ENCODE measurements at places on chromosomes 7 and 10.
A peak's percentile ranks its signal among the peaks of the same experiment; 100 is the strongest.

DNA sequence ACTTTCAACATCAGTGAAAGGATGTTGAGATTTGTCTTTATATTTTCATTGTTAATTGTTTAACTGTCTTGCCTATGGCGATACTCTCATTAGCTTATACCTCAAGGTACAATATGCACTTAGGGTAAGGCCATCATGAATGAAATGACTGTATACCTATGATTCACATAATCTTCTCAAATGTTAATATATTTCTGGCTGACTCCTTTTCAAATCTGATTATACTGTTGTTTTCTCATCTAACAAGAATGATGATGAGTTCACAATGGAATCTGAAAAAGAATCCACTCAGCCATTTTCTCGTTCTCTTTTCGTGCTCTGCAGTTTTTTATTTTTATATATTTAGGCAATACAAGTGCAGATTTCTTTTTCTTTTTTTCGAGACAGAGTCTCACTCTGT lies 159.1 kb downstream of the ARHGAP12 start:
- peak; percentile 77 for DNase-seq

DNA sequence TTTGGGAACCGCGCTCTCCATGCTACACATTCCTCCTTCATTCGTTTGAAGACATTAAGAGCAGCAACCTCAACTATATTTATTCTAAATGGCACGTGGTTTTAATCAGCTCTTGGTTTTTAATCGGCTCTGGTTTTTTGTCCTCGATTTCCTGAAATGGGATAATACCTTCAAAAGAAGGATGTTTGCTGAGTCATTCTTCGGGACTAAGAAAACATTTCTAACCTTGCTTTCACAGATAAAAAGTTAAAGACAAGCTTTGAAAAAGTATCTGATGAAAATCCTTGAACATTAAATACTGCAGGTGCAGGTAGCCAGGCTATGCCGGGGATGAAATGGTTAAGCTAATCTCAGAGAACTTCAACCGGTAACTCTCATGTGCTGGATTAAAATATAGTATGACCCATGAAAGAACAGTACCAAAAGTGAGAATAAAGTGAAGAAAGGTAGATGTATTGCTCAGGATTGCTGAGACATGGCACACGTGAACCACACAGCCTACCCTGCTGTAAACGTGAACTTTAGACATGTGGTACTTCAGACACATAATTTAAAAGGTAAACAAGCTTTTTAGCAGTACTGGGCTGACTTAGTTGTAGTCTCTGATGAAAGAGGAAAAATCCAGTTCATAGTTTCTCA lies 89.1 kb downstream of the PTPRN2 start:
- DNase-seq: no peak

DNA sequence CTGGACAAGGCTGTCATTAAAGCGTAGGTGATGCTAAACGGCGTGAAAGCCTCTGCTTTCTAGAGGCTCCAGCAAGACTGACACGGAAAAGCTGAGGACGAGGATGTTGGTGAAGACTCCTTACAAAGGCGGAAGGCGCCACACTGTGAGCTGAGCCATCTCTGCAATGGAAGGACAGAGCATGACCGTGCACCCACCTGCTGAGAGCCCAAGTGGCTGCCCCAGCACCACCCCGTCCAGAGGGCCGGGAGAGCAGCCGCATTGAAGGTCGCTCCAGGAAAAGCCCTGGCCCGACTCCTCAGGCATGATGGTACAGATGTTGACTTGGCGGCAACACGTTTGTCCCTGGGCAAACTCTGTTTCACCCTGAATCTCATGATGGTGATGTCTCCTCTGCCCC lies 492.7 kb downstream of the DNAJB6 start:
- DNase-seq: no peak

GRCh38 chr10:86942441-86943315 lies 14.7 kb downstream of the MMRN2 start:
- no peak for DNase-seq

- DNase-seq: no peak
These were observed 94.4 kb downstream of the STRA8 start for GRCh38 chr7:135328053-135328452.

- no peak for DNase-seq
These were observed 210.3 kb downstream of the CAMK1D start for GRCh38 chr10:12559578-12560178.

DNA sequence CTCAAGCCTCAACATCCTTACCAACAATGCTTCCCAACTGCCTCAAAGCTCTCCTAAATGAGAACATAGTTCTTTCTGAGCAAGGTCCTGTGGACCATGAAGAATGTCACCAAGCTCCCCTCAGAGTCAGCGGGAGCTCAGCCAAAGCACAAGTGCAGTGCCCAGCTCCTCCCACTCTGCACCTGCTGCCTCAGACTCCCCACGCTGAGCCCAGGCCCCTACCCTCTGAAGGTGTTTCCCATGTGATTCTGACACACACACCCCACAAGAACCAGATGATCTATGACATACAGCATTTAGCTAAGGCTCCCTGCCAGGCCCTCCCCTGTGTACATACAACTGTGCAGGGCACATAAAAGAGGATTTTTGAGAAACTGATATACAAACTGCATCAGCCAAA lies 19.2 kb downstream of the ERCC6 start:
- DNase-seq: no peak

GRCh38 chr7:128215281-128215680 lies 25.8 kb upstream of the LEP start:
- peak; percentile 79 for DNase-seq

GRCh38 chr10:104052431-104052830 lies 33.2 kb downstream of the COL17A1 start:
- DNase-seq: peak; percentile 56

- DNase-seq: no peak
These were observed 40.6 kb downstream of the SYPL1 start for GRCh38 chr7:106071356-106071998.

DNA sequence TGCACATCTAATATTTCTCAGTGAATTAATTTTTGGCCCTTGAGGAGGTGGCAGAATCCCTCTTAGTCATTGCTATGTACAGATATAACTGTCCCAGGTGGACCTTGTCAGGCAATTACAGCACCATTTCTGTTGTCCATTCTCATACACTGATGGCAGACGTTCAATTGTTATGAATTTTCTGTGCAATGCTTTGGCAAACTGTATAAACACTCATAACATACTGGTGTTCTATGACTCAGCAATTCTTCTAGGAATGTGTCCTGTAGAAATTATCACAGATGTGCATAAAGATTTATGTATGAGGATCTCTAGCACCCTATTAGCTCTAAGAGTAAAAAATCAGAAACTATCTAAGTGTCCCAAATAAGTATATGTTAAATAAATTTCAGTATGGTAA lies 80.8 kb downstream of the DNAJB9 start:
- DNase-seq: peak; percentile 73

DNA sequence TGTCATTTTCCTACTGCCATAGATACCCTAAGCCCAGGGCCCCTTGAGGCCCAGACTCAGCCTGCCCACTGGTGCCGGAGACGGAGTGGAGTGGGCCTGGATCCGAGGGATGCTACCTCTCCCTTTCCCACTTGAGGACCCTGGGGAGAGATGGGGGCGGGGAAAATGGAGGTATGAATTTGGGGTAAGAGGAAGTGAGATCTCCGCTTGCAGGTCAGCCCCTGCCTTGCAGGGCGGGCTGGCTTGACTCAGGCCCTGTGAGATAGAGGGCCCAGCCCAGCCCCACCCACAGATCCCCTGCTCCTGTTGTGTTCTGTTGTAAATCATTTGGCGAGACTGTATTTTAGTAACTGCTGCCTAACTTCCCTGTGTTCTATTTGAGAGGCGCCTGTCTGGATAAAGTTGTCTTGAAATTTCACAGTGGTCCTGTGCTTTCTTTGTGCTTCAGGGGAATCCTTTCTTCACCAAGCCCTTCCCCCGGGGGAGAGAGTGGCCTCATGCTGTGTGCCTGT lies 13.2 kb downstream of the YKT6 start:
- DNase-seq: no peak

- peak; percentile 34 for DNase-seq
These were observed 5.9 kb downstream of the FBXL13 start for GRCh38 chr7:103068414-103069403.

DNA sequence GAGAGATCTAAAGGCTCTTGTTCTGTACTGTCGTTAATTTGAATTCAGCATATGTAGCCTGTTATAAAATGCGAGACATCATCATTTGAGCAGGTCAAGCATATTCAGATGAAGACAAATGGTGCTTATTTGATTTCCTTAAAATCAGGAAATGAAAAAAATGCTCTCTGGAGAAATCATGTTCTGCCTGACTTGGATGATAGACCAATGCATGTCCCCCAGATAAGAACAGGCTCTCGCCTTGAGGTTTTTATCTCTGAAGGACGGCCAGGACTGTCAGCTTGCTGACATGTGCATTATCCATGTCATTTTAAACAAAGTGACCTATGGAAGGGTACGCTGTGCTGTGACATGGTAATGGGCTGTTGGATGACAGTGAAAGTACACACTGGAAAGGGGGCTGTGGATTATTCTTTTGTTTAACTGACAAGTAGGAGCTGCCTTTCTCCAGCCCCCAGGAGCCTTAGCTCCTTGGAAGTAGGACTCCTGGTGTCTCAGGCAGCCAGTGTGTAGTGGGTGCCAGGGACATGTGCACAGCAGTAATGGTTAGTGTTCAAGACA lies 695.1 kb upstream of the GALNT17 start:
- DNase-seq: no peak

DNA sequence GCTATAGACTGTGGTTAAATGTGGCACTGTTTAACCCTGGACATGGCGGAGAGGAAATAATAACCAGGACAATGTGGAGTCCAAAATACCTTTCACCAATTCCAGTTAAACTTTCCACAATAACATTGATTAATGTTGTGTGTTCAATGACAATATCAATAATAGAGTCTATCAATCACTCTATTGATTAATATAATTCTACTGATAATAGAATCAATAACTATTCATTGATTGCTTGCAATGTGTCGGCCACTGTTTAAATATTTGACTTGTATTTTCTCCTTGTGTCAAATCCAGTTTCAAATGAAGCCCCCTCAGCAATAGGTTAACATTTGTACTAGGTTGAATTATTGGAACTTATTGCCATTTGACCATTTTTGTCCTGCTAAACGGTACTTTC lies 187.0 kb downstream of the PTPN20 start:
- DNase-seq: no peak

GRCh38 chr7:51121931-51122425 lies 194.6 kb downstream of the COBL start:
- DNase-seq: no peak

DNA sequence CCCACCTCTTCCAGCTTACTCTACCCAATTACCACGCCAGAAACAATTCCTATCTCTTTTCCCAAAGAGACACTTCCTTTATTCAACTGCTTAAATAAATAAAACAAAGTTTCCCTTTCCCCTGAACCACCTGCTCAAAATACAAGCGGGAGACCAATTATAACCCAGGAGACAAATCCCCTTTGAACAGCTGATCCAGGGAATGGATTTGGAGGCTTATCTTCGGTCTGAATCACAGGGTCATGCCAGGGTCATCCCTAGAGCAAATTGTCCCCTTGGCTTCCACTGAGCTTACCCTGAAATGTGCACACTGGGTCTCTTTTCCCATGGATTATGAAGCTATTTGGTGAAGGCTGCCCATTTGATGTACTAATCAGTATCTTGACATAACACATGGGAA lies 99.9 kb upstream of the JAZF1 start:
- no peak for DNase-seq

GRCh38 chr10:47326927-47327330 lies 4.7 kb downstream of the GDF2 start:
- no peak for DNase-seq

GRCh38 chr7:78862411-78862900 lies 591.0 kb downstream of the MAGI2 start:
- DNase-seq: no peak

DNA sequence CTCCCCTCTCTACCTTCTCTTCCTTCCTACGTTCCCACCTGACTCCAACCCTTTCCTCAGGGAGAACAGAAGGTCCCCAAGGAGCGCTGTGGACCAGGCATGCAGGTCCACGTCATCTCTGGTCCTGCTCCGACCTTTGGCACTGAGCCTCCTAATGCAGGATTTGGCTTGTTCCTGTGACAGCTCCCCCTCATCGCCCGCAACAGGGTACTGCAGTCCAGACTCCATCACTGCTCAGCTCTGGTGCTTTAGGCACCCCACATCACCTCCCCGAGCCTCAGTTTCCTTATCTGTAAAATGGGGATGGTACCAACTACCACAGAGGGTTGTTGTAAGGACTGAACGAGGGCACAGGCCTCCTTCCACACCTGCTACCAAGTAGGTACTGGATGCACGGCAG lies 54.6 kb downstream of the FHIP2A start:
- no peak for DNase-seq

GRCh38 chr10:79107736-79108264 lies 39.0 kb downstream of the ZMIZ1 start:
- DNase-seq: no peak

GRCh38 chr10:47165168-47165710 lies 134.8 kb upstream of the GDF10 start:
- no peak for DNase-seq

- no peak for DNase-seq
These were observed 87.0 kb downstream of the SKAP2 start for GRCh38 chr7:26777385-26777784.

- peak; percentile 22 for DNase-seq
These were observed 2.6 kb upstream of the ZNF503 start for GRCh38 chr10:75403939-75404814.

GRCh38 chr7:147586526-147586925 lies 1004.0 kb upstream of the C7orf33 start:
- DNase-seq: no peak

DNA sequence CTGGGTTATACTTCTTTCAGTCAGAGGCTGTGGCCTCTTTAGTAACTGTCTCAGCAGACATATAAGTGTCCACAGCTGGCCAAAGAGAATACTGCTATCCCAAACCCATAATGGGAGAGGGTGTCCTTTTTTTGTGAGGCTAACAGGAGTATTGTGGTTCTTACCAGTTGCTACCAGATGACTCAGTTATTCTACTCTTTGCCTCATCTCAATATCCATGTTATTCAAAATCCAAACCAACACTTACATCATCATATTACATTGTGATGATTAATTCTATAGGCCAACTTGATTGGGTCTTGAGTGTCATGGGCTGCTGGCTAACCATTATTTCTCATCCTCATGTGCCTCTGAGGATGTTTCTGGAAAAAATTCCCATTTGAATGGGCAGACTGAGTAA lies 120.9 kb downstream of the TMEM168 start:
- DNase-seq: no peak

GRCh38 chr10:132229096-132229495 lies 42.3 kb downstream of the DPYSL4 start:
- no peak for DNase-seq

GRCh38 chr10:61040399-61041016 lies 96.5 kb upstream of the RHOBTB1 start:
- DNase-seq: no peak

DNA sequence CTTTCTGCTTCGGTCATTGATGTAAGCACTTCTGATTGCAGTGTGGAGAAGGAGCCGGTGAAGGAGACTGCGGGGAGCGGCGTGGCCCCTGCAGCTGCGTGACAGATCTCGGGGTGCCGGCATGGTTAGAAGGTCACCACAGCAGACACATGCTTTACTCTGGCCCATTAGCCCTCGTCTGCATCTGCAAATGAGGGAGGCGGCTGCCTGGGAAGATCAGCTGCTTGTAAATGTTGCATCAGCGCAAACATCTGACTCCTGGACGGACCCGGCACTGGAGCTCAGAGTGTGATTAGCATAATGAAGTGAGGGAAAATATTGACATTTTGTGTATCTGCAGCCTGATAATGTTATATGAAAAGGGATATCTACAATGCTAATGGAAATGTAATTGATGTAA lies 30.5 kb upstream of the MNX1 start:
- DNase-seq: no peak
